ENCODE measurements at places on chromosomes 7 and 10. TPM values are rescaled to one million over a fixed set of nuclear protein-coding genes. Genes with fewer than 3 reads are reported as not detected.

Gene SFMBT2
- total RNA-seq, result 6.7 TPM

Gene VGF
- not detected for total RNA-seq

Gene PTF1A
- total RNA-seq, result not detected

Gene ANXA8
- 9.3 TPM for total RNA-seq

Gene RBM20
- 18.4 TPM for total RNA-seq

Gene ACTL6B
- total RNA-seq, result not detected

Gene ZNHIT1
- 38.2 TPM for total RNA-seq

Gene ADCY1
- 9.8 TPM for total RNA-seq

Gene HOXA9
- not detected for total RNA-seq

Gene SLC29A4
- 11.2 TPM for total RNA-seq
